Right cardiac atrium (tissue), 5 donors: ENCODE measurements at places on chromosomes 5 and 9.

DNA sequence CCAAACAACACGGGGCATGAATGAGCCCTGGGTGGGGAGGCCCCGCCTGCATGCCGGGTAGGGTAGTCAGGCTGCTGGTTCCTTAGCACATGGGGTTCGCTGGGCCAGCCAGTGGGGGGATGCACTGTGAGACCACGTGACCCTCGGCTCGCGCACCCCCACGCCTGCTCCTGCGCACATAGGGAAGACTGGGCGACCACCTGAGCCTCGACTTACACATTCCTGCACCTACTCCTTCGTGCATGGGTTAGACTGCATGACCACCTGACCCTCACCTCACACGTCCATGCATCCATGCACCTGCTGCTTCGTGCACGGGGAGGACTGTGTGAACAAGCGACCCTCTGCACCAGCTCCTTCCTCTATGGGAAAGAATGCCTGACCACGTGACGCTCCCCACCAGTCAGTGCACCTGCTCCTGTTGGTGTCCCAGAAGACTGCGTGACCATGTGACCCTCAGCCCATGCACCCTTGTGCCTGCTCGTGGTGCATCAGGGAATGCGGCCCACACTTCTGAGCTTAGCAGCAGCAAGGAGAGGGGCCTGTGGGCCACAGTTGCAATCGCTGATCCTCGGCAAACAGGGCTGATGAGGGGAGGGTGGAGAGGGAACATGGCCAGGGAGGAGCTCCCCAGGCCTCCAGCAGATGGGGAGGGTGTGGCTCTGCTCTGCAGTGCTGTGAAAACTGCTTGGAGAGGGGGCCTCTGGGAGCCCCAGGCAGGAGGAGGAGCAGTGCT lies 18.1 kb downstream of the LPCAT1 start:
- peak; percentile 47 for DNase-seq

DNA sequence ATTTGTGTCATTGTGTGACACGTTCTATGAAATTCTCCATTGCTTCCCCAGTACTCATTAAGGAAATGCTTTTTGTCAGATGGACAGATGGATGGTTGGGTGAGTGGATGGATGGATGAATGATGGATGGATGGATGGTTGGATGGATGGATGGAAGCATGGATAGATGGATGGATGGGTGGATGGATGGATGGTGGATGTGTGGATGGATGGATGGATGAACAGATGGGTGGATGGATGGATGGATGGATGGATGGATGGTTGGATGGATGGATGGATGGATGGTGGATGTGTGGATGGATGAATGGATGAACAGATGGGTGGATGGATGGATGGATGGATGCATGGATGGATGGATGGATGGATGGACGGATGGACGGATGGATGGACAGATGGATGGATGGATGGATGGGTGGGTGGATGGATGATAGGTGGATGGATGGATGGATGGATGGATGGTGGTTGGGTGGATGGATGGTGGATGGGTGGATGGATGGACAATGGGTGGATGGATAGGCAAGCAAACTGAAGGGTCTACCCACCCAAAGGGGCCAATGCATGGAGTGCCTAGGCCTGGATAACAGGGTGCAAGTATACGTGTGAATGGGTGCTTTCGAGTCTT lies 24.0 kb upstream of the GTF3C5 start:
- no peak for DNase-seq

GRCh38 chr9:134680393-134681060 lies 38.9 kb downstream of the COL5A1 start:
- DNase-seq = no peak

DNA sequence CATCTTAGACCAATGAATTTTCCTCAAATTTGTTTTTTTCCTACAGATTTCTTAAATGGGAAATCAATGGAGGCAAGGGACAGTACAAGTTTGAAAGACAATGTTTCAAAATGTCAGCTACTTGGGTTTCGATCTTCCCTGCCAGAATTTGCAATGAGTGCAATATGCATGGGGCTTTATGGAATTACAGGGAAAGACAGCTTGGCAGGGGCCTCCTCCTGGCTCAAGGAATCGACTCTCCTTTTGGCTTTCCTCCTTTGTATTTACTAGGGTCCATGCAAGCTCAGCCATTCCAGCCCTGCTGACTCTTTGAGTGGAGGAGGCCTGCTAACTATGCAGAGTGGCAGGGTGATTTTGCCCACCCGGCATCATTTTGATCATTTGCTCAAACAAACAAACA lies 63.2 kb downstream of the MED27 start:
- DNase-seq = no peak

- DNase-seq = no peak
These were observed 67.2 kb upstream of the TSLP start for GRCh38 chr5:111004291-111004690.

DNA sequence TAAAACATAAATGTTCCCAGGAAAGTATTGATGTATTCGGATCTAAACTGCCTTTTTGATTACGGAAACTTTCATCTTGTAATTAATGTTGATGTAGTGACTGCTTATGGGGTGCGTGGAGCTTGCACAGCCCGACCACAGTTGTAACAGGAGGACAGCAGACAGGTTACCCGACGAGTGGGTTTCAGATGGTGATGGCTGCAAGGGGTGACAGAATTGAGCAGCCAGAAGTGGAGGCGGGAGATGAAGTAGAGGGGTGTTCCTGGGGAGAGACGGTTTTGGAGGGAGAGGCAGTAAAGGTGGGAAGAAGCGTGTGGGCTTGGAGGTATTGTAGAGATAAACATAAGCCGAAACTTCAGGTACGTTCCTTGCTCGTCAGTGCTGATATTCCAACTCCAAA lies 5.8 kb downstream of the CEP72 start:
- no peak for DNase-seq

- DNase-seq = no peak
These were observed 23.2 kb downstream of the TSPAN17 start for GRCh38 chr5:176670449-176670848.

GRCh38 chr5:152125661-152126205 lies 201.1 kb upstream of the GLRA1 start:
- no peak for DNase-seq

DNA sequence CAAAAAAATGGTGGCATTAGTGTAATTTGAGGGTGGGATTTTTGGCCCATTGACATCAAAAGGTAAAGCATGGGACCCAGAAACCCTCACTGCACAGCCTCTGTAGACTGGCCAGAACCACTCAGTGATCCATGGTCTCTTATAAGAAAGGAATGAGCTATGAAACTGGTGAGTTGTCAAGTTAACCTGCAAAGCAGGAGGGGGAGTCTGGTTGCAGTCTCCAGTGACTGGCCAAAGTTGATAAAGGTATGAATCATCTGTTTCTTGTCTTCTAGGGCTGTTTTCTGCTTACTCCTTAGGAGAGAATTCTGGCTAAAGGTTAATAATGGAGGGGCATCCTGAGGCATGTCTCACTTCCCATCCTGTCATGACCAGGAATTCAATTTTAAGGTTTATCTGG lies 325.2 kb downstream of the TLR4 start:
- no peak for DNase-seq

DNA sequence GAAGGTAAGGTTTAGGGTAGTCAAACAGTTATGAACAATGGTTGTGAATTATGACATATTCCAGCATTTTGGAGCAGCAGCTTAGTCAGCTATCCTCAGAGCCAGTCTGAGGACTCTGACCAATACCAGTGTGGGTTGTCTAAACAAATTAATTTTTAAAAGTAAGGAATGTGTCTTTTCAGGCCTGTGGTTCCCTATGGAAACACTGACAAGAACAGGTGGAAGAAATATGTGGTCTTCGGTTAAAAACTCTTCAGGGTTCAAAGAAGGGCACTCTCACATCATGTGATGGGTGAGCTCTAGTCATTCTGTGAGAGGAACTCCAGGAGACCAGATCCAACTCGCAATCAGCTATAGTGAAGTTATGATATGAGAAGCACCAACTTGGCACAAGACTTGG lies 33.5 kb upstream of the ALDOB start:
- no peak for DNase-seq

DNA sequence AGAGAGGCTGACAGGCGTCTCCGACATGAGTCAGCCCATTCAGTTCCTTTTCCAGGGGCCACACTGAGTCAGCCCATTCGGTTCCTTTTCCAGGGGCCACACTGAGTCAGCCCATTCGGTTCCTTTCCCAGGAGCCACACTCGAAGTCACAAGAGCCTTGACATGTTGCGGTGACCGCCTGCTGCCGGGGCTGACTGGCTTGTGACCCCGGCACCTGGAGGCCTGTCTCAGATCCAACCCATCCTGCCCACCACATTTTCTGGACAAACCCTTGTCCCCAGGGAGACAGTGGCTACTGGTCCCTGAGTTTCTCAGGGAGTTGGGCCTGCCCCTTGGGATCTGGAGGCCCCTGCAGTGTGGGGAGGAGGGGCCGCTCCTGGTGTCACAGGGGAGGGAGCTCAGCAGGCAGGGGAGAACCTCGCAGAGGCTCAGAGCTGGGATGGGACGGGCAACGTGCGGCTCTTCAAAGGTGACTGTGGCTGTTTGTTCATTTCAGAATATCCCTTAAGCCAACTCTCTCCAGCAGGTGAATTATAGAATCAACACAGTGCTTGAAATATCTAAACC lies 40.5 kb upstream of the LPCAT1 start:
- DNase-seq = no peak

DNA sequence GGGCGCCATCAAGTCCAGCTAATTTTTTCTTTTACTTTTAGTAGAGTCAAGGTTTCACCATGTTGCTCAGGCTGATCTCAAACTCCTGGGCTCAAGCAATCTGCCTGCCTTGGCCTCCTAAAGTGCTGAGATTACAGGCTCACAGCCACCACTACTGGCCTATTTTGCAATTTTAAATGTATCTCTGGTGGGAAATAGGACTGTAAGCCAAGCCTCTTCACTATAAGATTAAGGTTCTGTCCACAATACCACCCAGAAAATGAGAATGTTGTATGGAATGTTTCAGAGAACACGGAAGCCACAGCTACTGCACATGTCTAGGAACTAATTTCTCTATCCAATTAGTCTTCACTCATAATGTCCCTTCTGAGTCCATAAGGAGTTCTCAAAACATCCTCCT lies 607.3 kb downstream of the PRELID2 start:
- no peak for DNase-seq

DNA sequence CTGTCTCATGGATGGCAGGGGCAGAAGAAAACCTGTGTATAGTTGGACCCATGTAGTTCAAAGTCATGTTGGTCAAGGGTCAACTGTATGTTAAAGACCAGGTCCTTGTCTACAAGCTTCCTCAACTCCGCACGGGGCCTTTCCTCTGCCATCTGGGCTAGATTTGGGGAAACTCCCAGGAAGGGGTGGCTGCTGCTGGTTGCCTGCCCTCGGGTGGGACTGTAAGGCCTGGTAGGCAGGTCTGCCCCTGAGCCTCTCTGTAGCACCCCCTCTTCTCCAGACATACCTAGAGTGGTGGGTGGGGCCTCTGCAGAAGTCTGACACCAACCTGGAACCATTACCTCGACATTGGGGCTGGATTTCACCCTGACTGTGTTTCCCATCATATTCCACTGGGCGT lies 15.2 kb downstream of the ENHO start:
- DNase-seq = no peak

- DNase-seq = no peak
These were observed 3.3 kb downstream of the ANKRD33B start for GRCh38 chr5:10567121-10567591.
